ENCODE measurements at places on chromosomes 6 and 20.

GRCh38 chr6:163254341-163254835 lies 160.1 kb upstream of the QKI start:
- no peak for DNase-seq

- DNase-seq = no peak
Observed at GRCh38 chr6:104608101-104608500, 251.6 kb downstream of the HACE1 start.

DNA sequence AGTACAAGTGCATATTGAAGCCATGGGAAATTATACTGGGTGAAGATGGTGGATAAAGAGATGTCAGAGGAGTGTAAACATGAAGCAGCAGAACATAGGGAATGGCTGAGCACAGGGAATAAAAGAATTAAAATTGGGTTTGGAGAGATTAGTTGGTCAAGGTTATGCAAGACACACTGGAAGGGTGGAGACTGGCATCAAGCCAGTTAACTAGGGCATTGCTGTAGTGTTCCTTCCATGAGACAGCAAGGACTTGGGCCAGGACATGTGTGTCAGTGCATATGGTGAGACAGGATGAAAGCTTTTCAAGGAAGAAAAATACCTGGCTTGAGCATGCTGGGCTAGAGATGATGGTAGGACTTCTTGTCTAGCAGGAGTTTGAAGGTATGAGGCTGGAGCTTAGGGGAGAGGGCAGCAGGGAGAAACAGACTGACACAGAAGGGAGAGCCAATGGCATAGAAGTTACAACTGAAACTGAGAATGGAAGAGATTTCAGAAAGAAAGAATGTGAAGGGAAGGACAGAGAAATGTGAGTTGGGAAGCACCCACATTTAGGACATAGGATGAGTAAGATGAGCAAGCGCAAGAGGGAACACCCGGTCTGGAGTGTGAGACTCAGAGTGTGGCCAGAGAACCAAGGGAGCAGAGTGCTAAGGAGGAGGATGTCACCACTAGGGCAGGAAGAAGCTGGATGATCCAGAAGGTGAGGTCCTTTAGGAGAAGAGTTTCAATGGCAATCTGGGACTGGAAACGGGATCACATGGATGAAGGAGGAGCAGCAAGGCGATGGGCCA lies 14.5 kb upstream of the TMEM170B start:
- no peak for DNase-seq

DNA sequence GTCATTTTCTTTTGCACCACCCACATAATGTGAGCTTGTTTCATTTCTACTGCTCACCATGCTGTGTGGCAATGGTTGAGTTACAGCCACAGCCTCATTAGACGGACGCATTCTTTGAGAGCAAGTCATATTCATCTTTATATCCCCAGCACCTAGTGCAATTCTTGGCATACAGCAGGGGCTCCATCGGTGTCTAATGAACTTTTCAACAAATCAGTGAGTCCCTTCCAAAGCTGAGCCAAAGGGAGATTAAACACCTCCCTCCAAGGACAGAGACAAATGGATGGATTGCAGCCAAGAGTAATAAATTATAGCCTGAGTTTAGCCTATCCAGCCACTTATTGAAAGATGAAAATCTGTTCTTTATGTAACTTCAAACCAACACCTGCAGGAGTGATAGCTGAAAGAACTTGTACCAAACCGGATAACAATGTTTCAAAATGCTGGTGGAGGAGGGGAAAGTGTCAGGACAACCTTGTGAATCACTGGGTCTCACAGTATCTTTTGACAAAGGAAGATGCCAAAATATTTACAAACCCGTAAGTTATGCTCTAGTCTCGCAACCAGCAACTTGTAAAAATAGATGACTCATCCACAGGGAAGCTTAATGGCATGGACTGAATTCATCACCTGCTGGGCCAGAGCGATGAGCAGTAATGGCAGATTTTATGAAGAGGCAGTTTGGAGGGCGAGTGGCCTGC lies 139.0 kb downstream of the PXDC1 start:
- peak; percentile 77 for DNase-seq

DNA sequence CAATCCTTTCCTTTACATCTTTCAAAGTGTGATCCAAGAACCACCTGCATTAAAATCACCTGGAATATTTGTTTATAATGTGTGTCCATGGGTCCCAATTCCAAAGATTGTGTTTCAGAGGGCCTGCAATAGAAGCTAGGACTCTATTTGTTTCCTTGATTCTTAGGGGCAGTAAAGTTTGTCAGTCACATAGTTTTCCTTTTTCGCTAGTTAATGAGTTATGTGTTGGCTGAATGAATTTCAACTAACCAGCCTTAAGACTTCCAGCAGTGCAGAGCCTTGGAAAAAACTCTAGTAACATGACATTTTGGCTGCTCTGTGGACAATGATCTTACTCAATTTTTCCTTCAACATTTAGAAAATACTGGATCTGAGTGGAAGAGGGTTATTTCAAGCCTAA lies 11.3 kb downstream of the FAM217A start:
- no peak for DNase-seq

- no peak for DNase-seq
Observed at GRCh38 chr6:140002396-140003022, 628.1 kb upstream of the CITED2 start.

GRCh38 chr20:37531856-37532255 lies 4.2 kb upstream of the BLCAP start:
- DNase-seq = no peak

DNA sequence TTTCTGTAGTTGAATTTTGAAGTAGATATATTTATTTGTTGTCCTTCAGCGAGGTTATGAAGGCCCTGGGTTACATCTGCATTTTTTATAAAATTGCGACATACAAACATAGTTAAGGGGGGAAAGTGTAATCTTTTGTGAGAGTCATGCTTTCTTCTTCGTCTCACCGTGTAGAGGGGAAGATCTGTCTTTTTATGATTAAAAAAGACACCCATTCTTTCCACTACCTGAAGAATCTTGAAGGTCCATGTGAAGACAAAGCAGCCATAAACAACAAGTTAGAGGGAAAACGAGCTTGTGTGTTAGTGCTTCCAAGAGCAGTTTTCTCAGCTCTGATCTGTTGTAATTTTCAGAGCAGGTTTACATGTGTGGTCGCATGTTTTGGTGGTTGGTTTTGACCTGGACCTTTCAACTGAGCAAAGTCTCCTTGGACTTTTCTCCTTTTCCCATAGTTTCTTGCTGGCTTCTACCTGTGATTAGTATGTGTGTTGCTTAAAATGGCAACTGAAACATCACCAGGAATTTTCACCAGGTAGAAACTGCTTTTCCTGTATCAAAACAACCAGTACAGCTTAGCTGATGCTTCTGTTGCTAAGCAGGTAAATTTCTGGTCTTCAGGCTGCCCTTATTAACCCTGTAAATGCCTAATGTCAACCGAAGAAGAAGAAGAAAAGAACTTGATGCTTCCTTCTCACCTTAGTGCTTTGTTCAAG lies 37.3 kb downstream of the RREB1 start:
- DNase-seq = no peak

- DNase-seq = no peak
Observed at GRCh38 chr6:45707176-45707575, 308.5 kb downstream of the CLIC5 start.

- DNase-seq = peak; percentile 94
Observed at GRCh38 chr20:20687319-20687718, 25.1 kb downstream of the RALGAPA2 start.

GRCh38 chr20:7868108-7868507 lies 72.2 kb downstream of the HAO1 start:
- DNase-seq = no peak

- DNase-seq = no peak
Observed at GRCh38 chr20:17622086-17622850, 52.4 kb downstream of the DSTN start.

GRCh38 chr20:61560361-61560853 lies 308.3 kb downstream of the CDH4 start:
- no peak for DNase-seq

GRCh38 chr6:496649-497048 lies 105.1 kb downstream of the IRF4 start:
- DNase-seq = no peak

GRCh38 chr6:1348675-1349074 lies 36.8 kb downstream of the FOXQ1 start:
- no peak for DNase-seq

DNA sequence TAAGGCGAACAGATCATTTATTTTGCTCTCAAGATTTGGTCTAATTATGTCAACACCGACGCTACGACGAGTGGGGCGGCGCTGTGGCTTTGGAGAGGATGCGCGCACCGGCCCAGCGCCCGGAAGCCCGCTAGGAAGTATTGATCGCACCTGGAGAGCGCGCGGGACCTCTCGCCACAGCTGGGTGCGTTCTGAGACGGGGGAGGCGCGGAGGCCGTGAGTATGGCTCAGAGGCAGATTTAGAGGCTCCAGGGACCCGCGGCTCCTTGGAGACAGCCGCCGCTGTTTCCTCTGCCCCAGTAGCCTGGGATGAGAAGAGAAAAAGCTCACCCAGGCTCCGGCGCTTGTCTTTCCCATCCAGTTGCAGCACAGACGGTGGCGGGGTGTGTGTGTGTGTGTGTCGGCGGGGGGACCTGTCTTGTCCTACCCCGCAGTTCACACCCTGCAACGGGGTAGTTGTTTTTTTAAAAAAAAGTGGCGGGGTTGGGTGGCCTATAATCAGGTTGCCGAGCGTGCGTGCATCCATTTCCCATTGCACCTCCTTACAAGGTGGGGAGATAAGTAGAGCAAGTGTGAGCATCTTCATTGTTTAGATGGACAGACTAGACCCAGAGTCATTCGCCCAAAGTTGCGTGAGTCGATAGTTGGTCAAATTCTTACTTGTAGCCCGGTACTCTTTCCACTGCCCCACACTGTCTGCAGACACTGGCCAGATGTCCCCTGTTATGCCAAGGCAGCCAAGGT lies 11.2 kb downstream of the TFAP2D start:
- DNase-seq = no peak

- DNase-seq = peak; percentile 51
Observed at GRCh38 chr6:89966228-89966544, 71.9 kb downstream of the GJA10 start.

DNA sequence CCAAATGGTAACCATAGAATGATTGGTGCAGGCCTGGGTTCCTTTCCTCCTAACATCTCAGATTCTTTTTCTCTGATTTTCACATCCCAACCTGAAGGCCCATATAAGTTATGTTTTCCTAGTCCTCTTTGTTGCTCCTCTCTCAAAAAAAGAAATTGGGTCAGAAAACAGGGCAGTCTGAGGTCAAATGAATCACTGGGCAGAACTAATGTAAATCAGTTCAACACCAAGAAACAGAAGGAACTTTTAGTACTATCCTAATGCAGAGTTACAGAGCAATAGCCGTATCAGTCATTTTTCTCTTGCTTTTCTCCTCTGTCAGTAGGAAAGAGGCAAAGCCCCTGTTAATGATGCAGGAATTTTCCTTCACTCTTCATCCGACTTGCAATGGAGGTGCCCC lies 11.0 kb upstream of the TPD52L1 start:
- DNase-seq = no peak

DNA sequence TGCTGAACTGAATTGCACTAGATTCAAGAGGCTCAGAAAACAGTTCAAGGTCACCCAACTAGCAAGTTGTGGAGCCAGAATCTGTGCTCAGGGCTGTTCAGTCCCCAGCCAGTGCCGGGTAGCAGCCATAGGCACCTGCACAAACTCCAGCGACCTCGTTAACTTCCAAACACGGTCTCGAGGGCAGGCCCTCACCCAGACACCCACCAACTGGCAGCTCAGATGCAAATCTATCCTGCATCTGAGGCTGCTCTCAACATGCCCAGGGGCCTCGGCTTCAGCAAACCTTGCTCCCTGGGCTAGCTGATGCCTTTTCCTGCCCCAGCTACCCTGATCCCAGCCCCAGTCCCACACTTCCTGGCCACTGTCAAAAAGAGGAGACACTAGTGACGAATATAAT lies 3.7 kb downstream of the JPH2 start:
- no peak for DNase-seq

GRCh38 chr6:37029249-37029971 lies 24.0 kb downstream of the FGD2 start:
- no peak for DNase-seq

- no peak for DNase-seq
Observed at GRCh38 chr6:19463250-19463649, 373.9 kb upstream of the ID4 start.

- no peak for DNase-seq
Observed at GRCh38 chr6:163876391-163876790, 461.9 kb downstream of the QKI start.

GRCh38 chr6:84314377-84314898 lies 87.0 kb upstream of the CEP162 start:
- DNase-seq = no peak

DNA sequence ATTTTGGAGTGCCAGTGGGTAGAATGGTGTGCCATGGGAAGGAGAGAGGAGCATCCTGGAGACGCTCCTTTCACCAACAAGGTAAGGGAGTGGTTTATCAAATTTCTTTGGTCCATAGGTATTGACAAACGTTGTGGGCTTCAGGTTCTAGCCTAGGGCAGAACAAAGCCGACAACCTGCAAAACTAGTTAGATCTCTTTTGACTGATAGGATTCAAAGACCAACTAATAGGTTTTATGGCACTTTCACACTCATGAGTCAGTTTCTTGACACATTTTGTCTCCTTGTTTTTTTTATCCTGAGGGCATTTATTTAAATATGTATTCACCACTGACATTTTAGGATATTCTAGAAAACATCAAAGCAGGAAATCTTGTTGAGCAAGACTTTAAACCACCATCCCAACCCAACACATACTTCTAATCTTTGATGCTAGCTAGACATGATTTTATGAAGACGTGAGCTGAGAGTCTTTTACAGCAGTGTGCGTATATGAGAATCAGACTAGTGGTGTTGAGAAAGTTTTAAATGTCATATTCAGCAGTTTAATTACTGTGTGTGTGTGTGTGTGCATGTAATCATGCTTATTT lies 370.4 kb upstream of the HSF2 start:
- no peak for DNase-seq

- DNase-seq = peak; percentile 77
Observed at GRCh38 chr6:21870076-21870730, 276.7 kb downstream of the SOX4 start.

- no peak for DNase-seq
Observed at GRCh38 chr6:101195588-101195987, 197.9 kb upstream of the GRIK2 start.

GRCh38 chr20:10992731-10993130 lies 318.9 kb upstream of the JAG1 start:
- peak; percentile 21 for DNase-seq

DNA sequence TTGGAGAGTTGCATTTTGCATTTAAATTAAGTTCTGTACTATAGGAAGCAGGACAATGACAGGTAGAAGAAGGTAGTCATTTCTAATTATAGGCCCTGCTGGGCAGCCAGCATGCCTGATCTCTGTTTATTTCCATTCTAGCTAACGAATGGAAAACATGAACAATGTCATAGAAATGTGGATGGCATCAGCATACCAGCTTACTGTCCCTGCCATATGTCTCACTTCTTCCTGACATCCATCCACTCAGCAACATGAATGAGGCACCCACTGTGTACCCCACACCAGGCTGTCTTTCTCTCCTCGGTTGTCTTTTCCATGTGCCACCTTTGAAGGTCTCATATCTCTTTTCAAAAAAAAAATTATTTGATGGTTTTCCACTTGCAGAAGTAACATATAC lies 11.1 kb downstream of the ADTRP start:
- no peak for DNase-seq

GRCh38 chr6:4192627-4193026 lies 57.3 kb upstream of the ECI2 start:
- no peak for DNase-seq

GRCh38 chr6:65004283-65004682 lies 702.7 kb downstream of the EYS start:
- DNase-seq = no peak
